ENCODE measurements at places on chromosomes 11 and 22. TPM values are rescaled to one million over a fixed set of nuclear protein-coding genes. Genes with fewer than 3 reads are reported as not detected.

The RNF214 gene
- polyA plus RNA-seq, result 10.9 TPM

The KRTAP5-11 gene
- not detected for polyA plus RNA-seq

The MMP13 gene
- polyA plus RNA-seq, result 0.05 TPM

The FGF4 gene
- polyA plus RNA-seq, result not detected

The QSER1 gene
- 2.5 TPM for polyA plus RNA-seq

The OR6A2 gene
- not detected for polyA plus RNA-seq

The SAC3D1 gene
- polyA plus RNA-seq, result 5.4 TPM

Measured in aorta (tissue), 5 donors.